ENCODE measurements at places on chromosomes 6 and 20.

GRCh38 chr6:10550764-10551163, 29.6 kb downstream of the GCNT2 start:
- DNase-seq = no peak

GRCh38 chr6:3392930-3393835, 63.7 kb downstream of the SLC22A23 start:
- no peak for DNase-seq

- DNase-seq = no peak
Measured at GRCh38 chr6:170073846-170074245, 217.0 kb downstream of the DLL1 start.

DNA sequence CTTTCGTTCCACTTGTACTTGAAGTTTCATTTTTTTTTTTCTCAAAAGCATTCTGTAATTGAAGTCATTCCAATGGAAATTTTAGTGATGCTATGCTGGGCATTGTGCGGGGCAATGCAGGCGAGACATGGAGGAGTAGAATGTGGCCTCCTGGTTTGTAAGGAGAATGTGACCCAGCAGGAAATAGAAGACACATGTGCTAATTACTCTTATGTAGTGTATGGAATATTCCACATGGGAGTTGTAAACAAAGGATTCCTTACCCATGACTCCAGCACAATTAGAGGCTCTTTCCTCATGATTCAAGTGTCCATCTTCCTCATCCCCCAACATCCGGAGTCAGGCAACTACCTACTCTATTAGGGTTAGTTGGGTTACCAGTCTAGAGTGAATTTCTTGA, 14.9 kb upstream of the RFPL4B start:
- no peak for DNase-seq

DNA sequence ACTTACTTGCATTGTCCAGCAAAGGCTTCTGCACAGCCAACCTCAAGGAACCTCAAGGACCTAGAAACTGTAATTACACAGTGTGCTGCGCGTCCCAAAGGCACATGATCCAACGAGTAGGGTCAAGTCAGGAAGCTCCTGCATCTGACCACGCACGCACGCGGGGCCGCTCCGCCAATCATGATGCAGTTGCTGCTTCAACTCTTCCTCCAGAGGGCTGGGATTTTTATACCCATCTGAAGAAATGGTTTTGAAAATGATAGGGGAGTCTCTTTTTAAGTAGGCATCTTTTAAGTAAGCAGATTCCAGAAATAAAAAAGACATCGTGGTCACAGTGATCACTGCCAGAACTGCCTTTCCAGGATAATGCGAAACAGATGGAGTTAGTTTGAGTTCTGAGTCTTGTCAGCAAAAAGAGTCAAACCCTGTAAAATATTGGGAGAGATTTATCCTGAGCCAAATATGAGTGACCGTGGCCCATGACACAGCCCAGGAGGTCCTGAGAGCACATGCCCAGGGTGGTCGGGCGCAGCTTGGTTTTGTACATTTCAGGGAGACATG, 34.0 kb downstream of the KIF25 start:
- peak; percentile 68 for DNase-seq

GRCh38 chr6:145669627-145670034, 65.7 kb downstream of the EPM2A start:
- DNase-seq = peak; percentile 28

DNA sequence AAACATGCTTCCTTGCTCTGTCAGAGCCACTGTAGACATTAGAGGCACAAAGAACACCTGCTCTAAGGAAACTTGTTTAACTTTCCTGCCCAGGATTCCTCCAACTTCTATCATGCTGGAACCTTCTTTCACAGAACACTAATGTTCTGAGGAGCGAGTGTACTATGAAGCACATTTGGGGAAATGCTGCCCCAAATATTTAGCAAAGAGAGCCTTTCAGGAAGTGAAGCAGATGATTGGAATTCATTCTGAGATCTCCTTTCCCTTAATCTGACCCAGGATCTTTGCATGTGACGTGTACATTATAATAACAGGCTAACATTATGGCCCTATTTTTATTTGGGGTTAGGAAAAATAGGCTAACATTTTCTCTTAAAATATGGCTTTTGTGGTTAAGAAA, 21.0 kb upstream of the FYN start:
- no peak for DNase-seq

DNA sequence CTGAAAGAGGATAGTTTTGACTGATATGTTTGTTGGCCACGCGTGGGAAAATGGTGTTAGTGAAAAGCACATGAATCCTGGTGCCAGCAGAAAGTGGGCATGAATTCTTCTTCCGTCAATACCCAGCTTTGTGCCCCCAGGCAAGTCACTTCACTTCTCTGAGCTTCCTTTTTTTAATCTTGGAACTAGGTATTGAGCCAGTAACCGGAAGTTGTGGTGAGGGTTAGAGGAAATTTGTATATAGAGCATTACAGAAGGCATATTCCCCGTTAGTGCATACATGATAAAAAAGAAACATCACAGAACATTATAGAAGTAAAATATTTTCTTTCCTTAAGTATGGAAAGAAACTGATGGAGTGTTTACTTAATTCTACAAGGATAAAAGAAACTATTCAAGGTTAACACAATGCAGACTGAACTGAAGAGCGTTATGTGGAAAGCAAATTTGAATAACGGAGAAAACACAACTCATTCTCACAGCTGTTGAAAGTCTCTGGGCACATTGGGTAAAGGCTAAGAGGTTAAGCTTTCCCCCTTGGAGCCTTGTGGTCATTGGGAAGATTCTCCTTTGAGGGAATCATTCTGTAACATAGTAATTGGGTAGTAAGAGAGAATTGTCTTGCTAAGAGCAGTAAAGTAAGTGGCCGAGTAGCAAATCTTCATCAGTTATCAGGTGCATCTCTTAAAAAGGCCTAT, 223.1 kb downstream of the BCAS1 start:
- DNase-seq = no peak

GRCh38 chr6:16698997-16699868, 62.0 kb downstream of the ATXN1 start:
- DNase-seq = no peak

DNA sequence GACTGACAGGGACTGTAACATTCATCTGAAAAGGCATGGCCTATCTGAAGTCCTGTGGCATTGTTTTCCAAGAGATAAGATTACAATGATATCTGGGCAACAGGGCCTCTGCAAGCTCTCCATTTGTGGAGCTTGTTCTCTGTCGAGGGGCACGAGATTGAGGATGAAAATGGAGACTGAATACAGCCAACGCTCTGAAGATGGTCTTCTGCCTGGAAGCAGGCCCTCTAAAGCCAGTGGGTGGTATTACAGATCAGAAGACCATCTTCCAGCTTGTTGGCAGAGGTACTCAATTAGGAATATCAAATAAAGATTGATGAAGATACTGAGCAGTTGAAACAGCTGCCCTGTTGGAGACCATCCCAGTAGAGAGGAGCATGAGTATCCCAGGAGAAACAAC, 288.2 kb downstream of the CENPW start:
- no peak for DNase-seq

DNA sequence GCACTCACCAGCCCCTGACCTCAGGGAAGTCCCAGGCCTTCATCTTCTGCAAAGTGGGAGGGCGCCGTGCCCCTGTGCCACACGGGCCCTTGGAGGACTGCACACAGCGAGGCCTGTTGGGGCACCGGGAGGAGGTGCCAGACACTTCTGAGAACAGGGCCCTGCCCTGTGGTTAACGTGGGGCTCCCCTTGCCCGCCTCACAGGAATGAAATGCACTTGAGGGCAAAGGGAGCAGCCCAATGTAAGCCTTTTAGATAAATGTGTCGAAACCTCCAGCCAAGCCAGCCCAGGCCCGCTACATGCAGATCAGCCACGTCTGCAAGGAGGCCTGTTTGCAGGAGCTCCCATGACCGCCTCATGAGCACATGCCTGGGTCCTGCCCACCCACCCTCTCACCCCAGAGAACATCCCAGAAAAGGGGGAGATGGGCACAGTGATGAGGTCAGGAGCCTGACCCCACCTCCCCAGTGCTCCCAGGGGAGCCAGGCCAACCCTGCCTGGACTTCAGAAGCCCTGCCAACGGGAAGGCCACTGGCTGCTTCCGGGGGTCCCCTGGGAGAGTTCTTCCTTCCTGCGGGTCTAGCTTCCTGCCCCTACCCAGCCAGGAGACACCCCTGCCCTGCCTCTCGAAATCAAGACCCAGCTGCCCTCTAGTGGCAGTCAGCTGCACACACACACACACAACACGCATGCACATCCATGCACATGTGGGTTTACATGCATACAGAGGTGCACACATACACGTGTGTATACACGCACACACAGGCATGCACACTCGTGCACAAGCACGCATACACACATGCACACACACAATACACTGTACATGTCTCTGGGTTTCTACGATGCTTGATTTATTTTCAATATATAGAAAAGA, 178.7 kb downstream of the TAF4 start:
- peak; percentile 20 for DNase-seq

GRCh38 chr6:145529582-145529981, 205.7 kb downstream of the EPM2A start:
- no peak for DNase-seq

- DNase-seq = no peak
Measured at GRCh38 chr6:1702580-1703051, 92.9 kb downstream of the FOXC1 start.

DNA sequence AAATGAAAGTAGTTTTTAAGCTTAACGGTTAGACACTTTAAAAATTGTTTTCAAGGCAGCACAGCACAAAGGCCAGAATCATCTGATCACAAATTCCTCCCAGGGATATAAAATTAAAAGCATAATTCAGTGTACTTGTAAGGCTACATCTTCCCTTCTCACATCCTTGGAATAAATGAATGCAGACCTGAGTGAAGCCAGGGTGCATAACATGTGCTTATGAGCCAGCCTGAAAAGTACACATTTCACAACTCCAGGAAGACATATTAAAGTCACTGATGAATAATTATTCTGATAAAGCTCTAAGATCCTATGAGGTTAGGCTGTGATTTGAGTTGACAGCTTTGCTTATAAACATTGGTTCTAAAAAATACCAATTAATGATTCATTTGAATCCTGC, 163.6 kb downstream of the BTBD9 start:
- DNase-seq = no peak

DNA sequence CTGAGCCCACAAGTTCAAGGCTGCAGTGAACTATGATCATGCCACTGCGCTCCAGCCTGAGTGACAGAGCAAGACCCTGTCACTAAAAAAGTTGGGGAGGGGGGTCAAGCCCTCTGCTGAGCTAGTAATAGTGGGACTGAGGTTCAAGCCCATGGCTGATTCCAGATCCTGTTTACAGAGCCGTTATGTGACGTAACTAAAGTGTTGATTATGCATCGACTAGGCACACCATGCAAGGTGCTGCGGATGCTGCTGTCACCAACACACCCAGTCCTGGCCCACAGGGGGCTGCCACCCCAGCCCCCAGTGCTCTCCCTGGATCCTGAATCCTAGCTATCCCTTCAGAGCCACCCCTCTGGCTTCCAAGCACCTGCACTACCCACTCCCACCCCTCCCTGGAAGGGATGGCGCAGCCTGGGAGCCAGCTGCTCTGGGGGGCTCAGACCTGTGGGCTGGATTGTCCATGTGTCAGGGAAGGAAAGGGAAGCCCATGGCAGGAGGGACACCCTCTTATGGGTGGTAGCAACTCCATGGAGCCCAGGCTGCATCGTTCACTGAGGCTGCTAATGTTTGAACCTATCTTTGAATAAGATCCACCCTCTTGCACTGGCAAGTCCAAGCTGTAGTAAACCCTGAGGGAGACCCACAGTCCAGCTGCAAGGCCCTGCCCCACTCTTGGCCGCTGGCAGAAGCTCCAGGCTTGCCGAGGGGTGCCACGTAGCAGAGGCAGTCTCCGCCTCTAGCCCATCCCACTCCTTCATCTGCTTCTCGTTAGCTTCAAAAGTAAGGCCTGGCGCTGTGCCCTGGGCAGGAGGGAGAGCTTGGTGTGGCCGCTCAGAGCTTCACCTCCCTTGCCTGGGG, 95.0 kb downstream of the SNX5 start:
- DNase-seq = peak; percentile 90

GRCh38 chr20:444117-444516, 18.2 kb downstream of the TBC1D20 start:
- DNase-seq = no peak

- DNase-seq = peak; percentile 40
Measured at GRCh38 chr6:128492386-128492785, 28.0 kb downstream of the PTPRK start.

DNA sequence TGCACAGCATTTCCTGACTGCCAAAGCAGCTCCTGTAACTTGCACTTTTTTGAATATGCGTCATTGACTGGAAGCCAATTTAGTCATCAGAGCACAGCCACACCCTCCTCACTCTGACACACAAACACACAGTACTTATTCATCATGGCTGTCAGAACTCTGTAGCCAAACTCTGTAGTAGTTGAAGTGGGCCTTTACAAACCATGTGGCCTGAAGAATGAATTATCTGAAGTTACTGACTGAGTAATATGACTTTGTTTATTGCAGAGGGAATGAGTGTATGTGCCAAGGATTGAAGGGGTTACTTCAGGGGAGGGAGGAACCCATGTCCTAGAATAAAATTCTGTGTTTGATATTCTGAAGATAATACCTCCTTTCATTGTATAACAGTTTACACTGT, 102.7 kb downstream of the FIG4 start:
- peak; percentile 87 for DNase-seq

DNA sequence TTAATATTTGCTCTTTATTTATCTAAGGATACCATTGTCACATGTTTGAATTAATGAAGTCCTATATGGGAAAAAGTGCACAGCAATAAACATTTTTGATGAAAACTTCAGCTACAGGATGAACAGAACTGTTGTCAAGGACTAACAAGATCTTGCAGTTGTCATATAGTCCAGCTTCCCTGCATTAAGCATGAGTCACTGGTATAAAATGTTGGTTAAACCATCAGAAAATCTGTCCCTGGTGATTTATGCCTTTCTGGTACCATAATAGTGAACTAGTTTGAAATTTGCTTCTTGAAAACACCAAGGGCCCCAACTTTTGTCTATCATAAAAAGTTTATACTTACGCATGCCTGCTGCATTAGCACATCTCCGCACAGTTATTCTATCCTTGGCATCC, 60.4 kb upstream of the RSPO3 start:
- peak; percentile 13 for DNase-seq

DNA sequence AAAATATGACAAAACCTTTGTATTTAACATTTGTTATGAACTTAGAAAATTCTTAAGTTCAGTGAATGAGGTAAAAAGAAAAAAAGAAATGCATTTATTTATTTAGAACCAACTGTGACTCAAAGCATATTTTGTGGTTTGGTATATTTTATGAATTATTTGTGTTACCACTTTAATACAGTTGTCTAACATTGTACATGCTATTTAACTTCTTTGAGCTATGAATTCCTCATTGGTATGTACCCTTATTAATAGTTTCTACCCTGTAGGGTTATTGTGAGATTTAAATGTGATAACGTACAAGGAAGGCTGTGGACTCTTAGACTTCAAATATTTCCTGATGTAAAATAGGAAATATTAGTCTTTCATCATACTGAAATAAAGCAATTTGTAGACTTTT, 162.6 kb downstream of the MMUT start:
- DNase-seq = no peak
